ENCODE measurements at places on chromosomes 11 and 22. TPM values are rescaled to one million over a fixed set of nuclear protein-coding genes. Genes with fewer than 3 reads are reported as not detected.

CCDC87 gene
- 0.26 TPM for total RNA-seq

SERPING1 gene
- 440 TPM for total RNA-seq

MMP11 gene
- 12.3 TPM for total RNA-seq

PHF21A gene
- 18.6 TPM for total RNA-seq

LRP4 gene
- 5.7 TPM for total RNA-seq

GUCY1A2 gene
- total RNA-seq = 7.0 TPM

KRTAP5-10 gene
- not detected for total RNA-seq

DERL3 gene
- under 0.01 TPM for total RNA-seq

TEAD1 gene
- 61.5 TPM for total RNA-seq

OR4A16 gene
- total RNA-seq = not detected

LRRC75B gene
- 25.3 TPM for total RNA-seq

FBLN1 gene
- total RNA-seq = 189 TPM

MYRF gene
- 3.8 TPM for total RNA-seq

MPZL3 gene
- 0.17 TPM for total RNA-seq

GGTLC3 gene
- total RNA-seq = not detected

OR52N1 gene
- not detected for total RNA-seq

PACSIN3 gene
- 35.9 TPM for total RNA-seq

CDC42EP1 gene
- 118 TPM for total RNA-seq

PRODH gene
- total RNA-seq = 13.6 TPM

ZNF280B gene
- total RNA-seq = 1.2 TPM

LRRC32 gene
- total RNA-seq = 95.5 TPM

CARD18 gene
- not detected for total RNA-seq

APOBEC3B gene
- 0.23 TPM for total RNA-seq

DDTL gene
- 1.2 TPM for total RNA-seq

LINC01488 gene
- not detected for total RNA-seq

PDE3B gene
- total RNA-seq = 0.34 TPM

OR52I1 gene
- not detected for total RNA-seq

SORL1 gene
- total RNA-seq = 0.09 TPM

MISFA gene
- not detected for total RNA-seq

WNT7B gene
- total RNA-seq = under 0.01 TPM

ADORA2A gene
- 5.4 TPM for total RNA-seq

SHANK2 gene
- total RNA-seq = not detected

UPB1 gene
- not detected for total RNA-seq

SLC6A5 gene
- not detected for total RNA-seq

C11orf97 gene
- not detected for total RNA-seq

USP2 gene
- total RNA-seq = 0.58 TPM

TESMIN gene
- total RNA-seq = not detected

KRTAP5-1 gene
- total RNA-seq = not detected

TMEM121B gene
- not detected for total RNA-seq

SLC7A4 gene
- total RNA-seq = 2.7 TPM

PGR gene
- 1.9 TPM for total RNA-seq

FAM111A gene
- 11.3 TPM for total RNA-seq

APOL4 gene
- 2.2 TPM for total RNA-seq

INPP5J gene
- 0.17 TPM for total RNA-seq

UBQLNL gene
- total RNA-seq = not detected

MAPK8IP2 gene
- 2.7 TPM for total RNA-seq

VSIG10L2 gene
- not detected for total RNA-seq

CUL5 gene
- 14.3 TPM for total RNA-seq

MS4A5 gene
- total RNA-seq = not detected

DSCAML1 gene
- total RNA-seq = not detected

MMP27 gene
- total RNA-seq = not detected

POTEH gene
- not detected for total RNA-seq

BAD gene
- 133 TPM for total RNA-seq
